SJSA1 (cell line): ENCODE measurements at places on chromosomes 13 and 19. TPM values are rescaled to one million over a fixed set of nuclear protein-coding genes. Genes with fewer than 3 reads are reported as not detected.

DNA sequence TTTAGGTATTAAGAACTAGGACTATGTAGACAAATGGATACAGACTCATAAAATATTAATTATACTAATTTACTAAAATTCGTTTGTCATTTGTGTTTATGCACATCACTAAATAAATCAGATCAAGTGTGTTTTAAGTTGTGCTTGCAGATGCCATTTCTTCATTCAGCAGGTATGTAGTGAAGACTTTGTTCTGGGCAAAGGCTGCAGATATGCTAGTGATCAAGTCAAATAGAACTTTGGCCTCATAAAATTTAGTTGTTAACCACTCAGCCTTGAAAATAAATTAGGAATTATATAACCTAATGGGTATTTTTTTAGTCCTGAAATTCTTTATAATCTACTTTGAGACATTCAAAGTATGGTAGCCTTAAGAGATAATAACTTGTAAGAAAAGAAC is 80.4 kb upstream of the TRPC4 start:
- DNase-seq, result no peak
- no peaks in the 10 kb centered on the region for H3K4me1 ChIP-seq
- no peak overlapping the region for H3K27ac ChIP-seq
- no peaks in the 10 kb centered on the region for H3K36me3 ChIP-seq
- H3K4me3 ChIP-seq, result no peak overlapping the region
- no peaks in the 10 kb centered on the region for H3K27me3 ChIP-seq

DNA sequence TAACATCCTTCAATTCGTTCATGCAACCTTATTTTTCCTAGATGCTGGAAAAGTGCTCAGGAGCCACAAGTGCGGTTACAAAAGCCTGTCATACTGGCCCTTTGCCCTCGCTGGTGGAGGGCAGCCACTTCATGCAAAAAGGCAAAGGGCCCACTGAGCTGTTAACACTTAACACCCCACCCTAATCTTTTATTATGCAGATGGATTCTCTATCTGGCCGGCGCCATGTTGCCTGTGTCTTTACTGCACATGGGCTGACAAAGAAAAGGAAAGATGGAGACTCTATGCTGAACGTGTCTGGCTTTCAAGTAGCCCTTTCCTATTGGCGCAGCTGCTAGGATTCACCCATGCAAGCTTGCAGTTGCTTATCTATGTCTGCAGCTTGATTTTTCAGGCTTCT is 10.8 kb downstream of the OR7D2 start:
- H3K27ac ChIP-seq, result no peak overlapping the region
- H3K27me3 ChIP-seq, result no peaks in the 10 kb centered on the region
- no peak overlapping the region for H3K4me3 ChIP-seq
- DNase-seq, result no peak
- no peaks in the 10 kb centered on the region for H3K4me1 ChIP-seq

GRCh38 chr13:52053460-52053859 is 29.0 kb downstream of the UTP14C start:
- no peak overlapping the region for H3K27ac ChIP-seq
- H3K4me3 ChIP-seq, result no peak overlapping the region
- no peaks in the 10 kb centered on the region for H3K36me3 ChIP-seq
- no peaks in the 10 kb centered on the region for H3K4me1 ChIP-seq
- no peaks in the 10 kb centered on the region for H3K27me3 ChIP-seq
- DNase-seq, result no peak

The MYO1F gene
- total RNA-seq, result 0.37 and 0.94 TPM in 2 replicates

The CEACAM7 gene
- total RNA-seq, result not detected in 2 replicates

DNA sequence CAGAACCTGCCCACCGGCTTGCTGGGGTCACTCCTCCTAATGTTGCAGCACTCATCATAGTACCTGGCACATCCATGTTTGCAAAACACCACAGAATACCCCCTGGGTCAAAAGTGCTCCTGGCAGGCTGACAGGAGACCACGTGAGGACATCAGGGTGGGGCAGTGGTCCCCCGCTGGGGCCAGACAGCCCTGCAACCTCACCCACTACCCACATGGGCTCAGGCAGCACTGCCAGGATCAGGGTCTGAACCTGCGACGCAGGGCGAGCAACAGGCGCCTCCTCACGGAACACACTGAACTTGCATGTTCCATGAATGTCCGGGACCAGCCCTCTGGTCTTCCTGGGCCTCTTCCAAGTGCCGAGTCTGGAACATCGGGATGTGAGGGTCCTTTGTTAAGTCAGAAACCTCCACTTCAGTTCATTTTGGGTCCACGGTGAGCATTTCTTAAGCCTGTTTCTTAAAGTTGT is 1.4 kb upstream of the SLC7A9 start:
- H3K27ac ChIP-seq, result no peak overlapping the region
- H3K27me3 ChIP-seq, result peaks cover 2% of the 10 kb centered on the region; the same call in 1 of the 2 replicates
- H3K4me3 ChIP-seq, result no peak overlapping the region
- no peaks in the 10 kb centered on the region for H3K4me1 ChIP-seq
- H3K36me3 ChIP-seq, result no peaks in the 10 kb centered on the region

- H3K4me1 ChIP-seq, result no peaks in the 10 kb centered on the region
- no peak overlapping the region for H3K4me3 ChIP-seq
- no peaks in the 10 kb centered on the region for H3K36me3 ChIP-seq
- H3K27me3 ChIP-seq, result no peaks in the 10 kb centered on the region
These were observed 67.5 kb downstream of the TSC22D1 start for GRCh38 chr13:44508562-44509077.

DNA sequence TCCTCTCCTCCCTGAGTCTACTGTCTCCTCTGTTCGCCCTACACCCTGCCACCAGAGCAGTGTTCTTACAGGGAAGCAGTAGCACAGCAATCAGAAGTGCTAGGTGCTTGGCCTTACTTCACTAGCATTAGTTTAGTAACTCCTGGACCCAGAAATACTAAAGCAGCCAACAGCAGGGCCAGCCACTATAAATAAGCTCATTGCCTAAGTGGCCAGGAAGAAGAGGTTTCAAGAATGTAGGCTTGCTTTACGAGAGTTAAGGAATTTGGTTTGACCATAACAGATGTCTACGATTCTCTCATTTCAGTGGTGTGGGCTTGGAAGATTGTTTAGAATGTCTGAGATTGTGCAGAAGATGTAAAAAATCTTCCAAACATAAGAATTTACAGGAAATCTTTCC is 103.3 kb downstream of the ZAR1L start:
- H3K4me1 ChIP-seq, result peaks cover 27% of the 10 kb centered on the region
- peak overlapping the region; percentile 71 for H3K27ac ChIP-seq
- no peak overlapping the region for H3K4me3 ChIP-seq
- H3K27me3 ChIP-seq, result no peaks in the 10 kb centered on the region
- no peaks in the 10 kb centered on the region for H3K36me3 ChIP-seq

- peaks cover 25% of the 10 kb centered on the region for H3K4me1 ChIP-seq
- peak overlapping the region; percentile 96 for H3K27ac ChIP-seq
These were observed 6.4 kb downstream of the GNA15 start for GRCh38 chr19:3142292-3142670.

The CAPN12 gene
- total RNA-seq, result not detected in 2 replicates

GRCh38 chr13:35129500-35129899 is 187.4 kb downstream of the NBEA start:
- no peaks in the 10 kb centered on the region for H3K4me1 ChIP-seq
- H3K4me3 ChIP-seq, result no peak overlapping the region
- no peak for DNase-seq
- H3K27ac ChIP-seq, result no peak overlapping the region

The CGB3 gene
- total RNA-seq, result not detected in 2 replicates

The UGGT2 gene
- 35.5 and 36.9 TPM in 2 replicates for total RNA-seq

GRCh38 chr13:19062801-19063200 is 118.8 kb downstream of the TUBA3C start:
- DNase-seq, result no peak
- no peaks in the 10 kb centered on the region for H3K4me1 ChIP-seq
- H3K27me3 ChIP-seq, result no peaks in the 10 kb centered on the region
- no peak overlapping the region for H3K4me3 ChIP-seq
- H3K27ac ChIP-seq, result no peak overlapping the region
- no peaks in the 10 kb centered on the region for H3K36me3 ChIP-seq

DNA sequence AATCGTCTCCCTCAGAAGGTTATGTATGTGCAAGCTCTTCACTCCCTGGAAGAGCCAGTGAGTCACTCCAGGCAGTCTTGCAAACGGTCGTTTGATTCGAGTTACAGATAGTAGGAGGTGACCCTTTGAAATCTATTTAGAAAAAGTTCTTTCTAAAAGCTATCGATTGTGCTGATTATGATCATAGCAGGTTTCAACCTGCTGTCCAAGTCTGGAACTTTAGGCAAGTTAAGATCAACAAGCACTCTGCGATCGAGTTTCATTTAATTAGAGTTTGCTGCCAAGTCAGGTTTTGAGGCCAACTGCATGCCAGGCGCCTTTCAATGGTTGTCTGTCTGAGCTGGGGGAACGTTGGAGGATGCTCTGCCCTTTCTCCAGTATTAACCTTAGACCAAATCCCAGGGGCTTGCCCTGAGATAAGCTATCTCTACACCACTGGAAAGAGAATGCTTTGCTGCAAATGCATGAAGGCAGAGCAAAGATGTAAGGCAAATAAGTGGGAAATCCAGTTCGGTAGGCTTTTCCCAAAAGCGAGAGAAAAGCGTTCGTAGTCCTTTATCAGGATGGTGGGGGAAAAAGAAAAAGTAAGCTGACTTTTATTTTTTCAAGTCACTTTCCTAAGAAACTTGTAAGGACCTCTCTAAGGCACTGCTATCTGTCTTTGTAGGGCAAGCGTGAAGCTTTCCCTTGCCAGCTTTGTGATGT is 287.5 kb downstream of the ATP8A2 start:
- no peaks in the 10 kb centered on the region for H3K4me1 ChIP-seq
- H3K27me3 ChIP-seq, result no peaks in the 10 kb centered on the region
- no peak overlapping the region for H3K4me3 ChIP-seq
- no peaks in the 10 kb centered on the region for H3K36me3 ChIP-seq
- no peak for DNase-seq

- no peaks in the 10 kb centered on the region for H3K36me3 ChIP-seq
- H3K4me3 ChIP-seq, result no peak overlapping the region
- no peak overlapping the region for H3K27ac ChIP-seq
- peaks cover 3% of the 10 kb centered on the region; the same call in 1 of the 2 replicates for H3K4me1 ChIP-seq
- DNase-seq, result no peak
These were observed 25.9 kb downstream of the COMP start for GRCh38 chr19:18765224-18765623.

The PGLYRP1 gene
- total RNA-seq, result not detected in 2 replicates

- no peak for DNase-seq
- H3K4me1 ChIP-seq, result no peaks in the 10 kb centered on the region
- H3K27me3 ChIP-seq, result no peaks in the 10 kb centered on the region
- no peak overlapping the region for H3K4me3 ChIP-seq
These were observed 63.0 kb downstream of the ZNF208 start for GRCh38 chr19:21947775-21948174.

The DNAJC15 gene
- total RNA-seq, result 20.7 and 25.2 TPM in 2 replicates

DNA sequence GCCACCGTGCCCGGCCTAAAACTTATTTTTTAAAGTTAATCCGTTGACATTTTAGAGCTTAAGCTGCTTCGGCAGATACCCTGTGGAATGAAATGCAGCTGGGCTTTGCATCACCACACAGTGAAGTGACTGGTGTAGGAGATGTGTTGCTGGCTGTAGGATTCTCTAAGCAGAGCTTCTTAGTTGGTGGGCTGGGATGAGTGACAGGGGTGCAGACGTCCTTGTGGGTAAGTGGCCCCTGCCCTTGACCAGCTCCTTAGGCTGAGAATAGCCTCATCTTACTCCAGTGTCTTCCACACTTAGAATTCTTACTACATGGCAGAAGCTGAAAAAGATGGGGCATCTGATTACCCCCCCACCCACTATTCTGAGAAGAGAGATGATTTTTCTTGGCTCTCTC is 11.6 kb downstream of the GATAD2A start:
- H3K27ac ChIP-seq, result no peak overlapping the region
- H3K36me3 ChIP-seq, result 0 out of 2 replicates have a peak, but pooled peaks cover 5% of the 10 kb centered on the region
- H3K27me3 ChIP-seq, result no peaks in the 10 kb centered on the region
- no peaks in the 10 kb centered on the region for H3K4me1 ChIP-seq
- H3K4me3 ChIP-seq, result no peak overlapping the region

The PPM1N gene
- total RNA-seq, result 0.29 TPM in 1 of 2 replicates, not detected in the other

DNA sequence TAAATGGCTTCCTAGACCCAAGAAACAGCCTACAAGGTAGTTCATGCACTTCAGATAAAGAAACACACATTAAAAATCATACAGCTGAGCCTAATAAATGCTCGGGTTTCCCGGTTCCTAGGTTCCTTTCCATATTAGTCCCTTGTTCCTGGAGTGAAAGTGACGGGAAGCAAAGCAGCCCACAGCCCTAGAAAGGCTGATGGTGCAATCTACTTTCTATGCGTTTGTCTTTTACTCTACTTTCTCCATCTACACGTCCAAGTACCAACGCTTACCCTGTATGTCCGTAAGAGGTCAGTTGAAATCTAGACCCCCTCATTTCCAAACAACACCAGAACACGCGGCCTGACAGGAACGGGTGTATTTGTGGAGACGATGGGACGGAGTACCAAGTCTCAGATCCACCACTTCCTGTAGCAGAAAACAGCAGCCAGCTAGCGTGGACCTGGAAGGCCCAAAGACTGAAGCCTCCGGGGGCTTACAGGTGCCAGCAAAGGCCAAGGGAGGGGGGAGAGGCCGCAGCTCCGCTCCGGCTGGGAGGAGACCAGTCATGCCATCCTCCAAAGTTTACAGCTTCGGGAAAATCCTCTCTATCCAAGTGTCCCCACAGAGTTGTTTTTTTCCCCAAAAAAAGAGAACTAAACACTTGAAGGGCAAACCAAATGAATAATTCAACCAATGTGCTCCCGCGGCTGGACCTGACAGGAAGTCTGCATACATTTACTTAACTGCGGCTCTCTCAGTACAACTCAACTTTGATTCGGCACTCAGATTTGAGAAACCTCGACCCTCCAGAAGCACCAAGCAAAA is 34.1 kb downstream of the STK24 start:
- no peaks in the 10 kb centered on the region for H3K4me1 ChIP-seq
- no peaks in the 10 kb centered on the region for H3K27me3 ChIP-seq

- no peaks in the 10 kb centered on the region for H3K36me3 ChIP-seq
- H3K4me3 ChIP-seq, result no peak overlapping the region
- H3K4me1 ChIP-seq, result no peaks in the 10 kb centered on the region
These were observed 17.9 kb upstream of the LILRB1 start for GRCh38 chr19:54612428-54612827.

DNA sequence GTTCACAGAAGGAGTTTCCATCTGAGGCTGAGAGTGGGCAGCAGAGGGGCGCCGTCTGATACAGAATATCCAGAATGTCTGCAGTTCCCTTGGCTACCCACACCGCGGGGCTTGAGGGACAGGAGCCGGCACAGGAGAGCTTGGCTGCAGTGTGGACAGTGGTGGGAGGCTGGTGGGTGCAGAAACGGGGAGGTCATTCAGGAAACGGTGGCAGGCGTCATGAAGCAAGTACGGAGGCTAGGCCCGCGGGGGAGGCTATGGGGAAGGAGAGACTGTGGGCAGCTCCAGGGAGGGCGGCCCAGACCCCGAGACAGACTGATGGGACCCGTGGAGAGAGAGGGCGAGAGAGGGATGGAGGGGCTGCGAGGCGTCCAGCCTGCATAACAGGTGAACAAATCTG is 55.2 kb upstream of the UQCRFS1 start:
- no peaks in the 10 kb centered on the region for H3K4me1 ChIP-seq
- H3K4me3 ChIP-seq, result no peak overlapping the region
- no peak overlapping the region for H3K27ac ChIP-seq
- no peaks in the 10 kb centered on the region for H3K36me3 ChIP-seq
- no peak for DNase-seq

- peak; percentile 55 for DNase-seq
- no peaks in the 10 kb centered on the region for H3K27me3 ChIP-seq
- peak overlapping the region; percentile 25 for H3K27ac ChIP-seq
- H3K4me1 ChIP-seq, result peaks cover 23% of the 10 kb centered on the region
These were observed 122.7 kb downstream of the CYSLTR2 start for GRCh38 chr13:48776401-48776800.

- H3K4me3 ChIP-seq, result no peak overlapping the region
- no peak for DNase-seq
- peaks cover 14% of the 10 kb centered on the region; the same call in 1 of the 2 replicates for H3K4me1 ChIP-seq
These were observed 40.6 kb downstream of the KATNAL1 start for GRCh38 chr13:30266756-30267155.

The ZNF667 gene
- not detected in 2 replicates for total RNA-seq

GRCh38 chr13:112131081-112131712 is 64.2 kb downstream of the SOX1 start:
- peaks cover 93% of the 10 kb centered on the region for H3K27me3 ChIP-seq
- no peak overlapping the region for H3K4me3 ChIP-seq
